H9 (cell line): ENCODE measurements at places on chromosomes 11 and 22.

GRCh38 chr11:120089036-120090001 lies 48.6 kb downstream of the TRIM29 start:
- 0 out of 2 replicates have a peak, but pooled peaks cover 3% of the 10 kb centered on the region for H3K4me1 ChIP-seq
- no peak overlapping the region for H3K27ac ChIP-seq
- no peak for DNase-seq
- no peak overlapping the region; the same call in 2 of the 3 replicates for H3K4me3 ChIP-seq
- no peaks in the 10 kb centered on the region for H3K27me3 ChIP-seq

GRCh38 chr11:2913019-2913431 lies 16.2 kb downstream of the PHLDA2 start:
- no peak overlapping the region for H3K27ac ChIP-seq
- H3K4me3 ChIP-seq = no peak overlapping the region
- H3K36me3 ChIP-seq = no peaks in the 10 kb centered on the region
- DNase-seq = no peak
- H3K27me3 ChIP-seq = no peaks in the 10 kb centered on the region
- no peaks in the 10 kb centered on the region for H3K4me1 ChIP-seq

- H3K27me3 ChIP-seq = no peaks in the 10 kb centered on the region
- no peak for DNase-seq
- no peak overlapping the region for H3K27ac ChIP-seq
- H3K4me3 ChIP-seq = no peak overlapping the region
- H3K36me3 ChIP-seq = no peaks in the 10 kb centered on the region
- peaks cover 3% of the 10 kb centered on the region; the same call in 1 of the 2 replicates for H3K4me1 ChIP-seq
Observed at GRCh38 chr11:35554491-35555437, 29.3 kb upstream of the PAMR1 start.

DNA sequence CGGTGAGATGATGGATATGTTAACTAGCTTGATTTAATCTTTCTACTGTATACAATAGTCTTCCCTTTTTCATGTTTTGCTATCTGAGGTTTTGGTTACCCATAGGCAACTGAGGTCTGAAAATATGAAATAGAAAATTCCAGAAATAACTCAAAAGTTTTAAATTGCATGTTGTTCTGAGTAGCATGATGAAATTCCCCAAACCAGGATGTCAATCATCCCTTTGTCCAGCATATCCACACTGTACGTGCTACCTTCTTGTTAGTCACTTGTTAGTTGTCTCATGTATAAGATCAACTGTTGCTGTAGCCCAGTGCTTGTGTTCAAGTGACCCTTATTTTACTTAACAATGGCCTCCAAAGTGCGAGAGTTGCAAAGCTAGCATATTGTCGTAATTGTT lies 21.2 kb upstream of the OR10W1 start:
- H3K27me3 ChIP-seq = no peaks in the 10 kb centered on the region
- H3K27ac ChIP-seq = no peak overlapping the region
- no peaks in the 10 kb centered on the region for H3K4me1 ChIP-seq
- no peaks in the 10 kb centered on the region for H3K36me3 ChIP-seq
- H3K4me3 ChIP-seq = no peak overlapping the region
- DNase-seq = no peak

DNA sequence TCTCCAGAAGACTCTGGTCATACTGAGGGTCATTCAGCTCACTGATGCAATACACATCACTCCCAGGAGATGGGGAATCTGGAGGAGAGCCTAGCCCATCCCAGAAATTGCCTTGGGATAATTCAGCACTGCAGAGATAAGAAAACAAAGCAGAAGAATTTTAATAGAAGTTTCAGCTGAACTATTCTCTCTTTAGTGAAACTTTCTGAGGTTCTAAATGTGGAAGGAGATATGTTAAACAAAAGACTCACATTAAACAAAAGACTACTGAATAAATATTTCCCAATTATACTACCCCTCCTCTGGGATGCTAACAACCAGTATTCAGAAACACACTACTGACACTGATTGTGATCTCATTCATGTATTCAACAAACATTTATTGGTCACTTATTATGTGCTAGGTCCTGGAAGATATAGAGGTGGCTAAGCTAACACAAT lies 47.8 kb downstream of the C2CD3 start:
- H3K4me3 ChIP-seq = no peak overlapping the region
- DNase-seq = no peak
- H3K27ac ChIP-seq = no peak overlapping the region
- no peaks in the 10 kb centered on the region for H3K27me3 ChIP-seq

- H3K4me3 ChIP-seq = no peak overlapping the region; the same call in 2 of the 3 replicates
- no peaks in the 10 kb centered on the region for H3K27me3 ChIP-seq
- H3K4me1 ChIP-seq = no peaks in the 10 kb centered on the region; the same call in 1 of the 2 replicates
- H3K36me3 ChIP-seq = 0 out of 2 replicates have a peak, but pooled peaks cover 5% of the 10 kb centered on the region
- no peak overlapping the region for H3K27ac ChIP-seq
Observed at GRCh38 chr11:126465573-126466188, 110.2 kb downstream of the ST3GAL4 start.

DNA sequence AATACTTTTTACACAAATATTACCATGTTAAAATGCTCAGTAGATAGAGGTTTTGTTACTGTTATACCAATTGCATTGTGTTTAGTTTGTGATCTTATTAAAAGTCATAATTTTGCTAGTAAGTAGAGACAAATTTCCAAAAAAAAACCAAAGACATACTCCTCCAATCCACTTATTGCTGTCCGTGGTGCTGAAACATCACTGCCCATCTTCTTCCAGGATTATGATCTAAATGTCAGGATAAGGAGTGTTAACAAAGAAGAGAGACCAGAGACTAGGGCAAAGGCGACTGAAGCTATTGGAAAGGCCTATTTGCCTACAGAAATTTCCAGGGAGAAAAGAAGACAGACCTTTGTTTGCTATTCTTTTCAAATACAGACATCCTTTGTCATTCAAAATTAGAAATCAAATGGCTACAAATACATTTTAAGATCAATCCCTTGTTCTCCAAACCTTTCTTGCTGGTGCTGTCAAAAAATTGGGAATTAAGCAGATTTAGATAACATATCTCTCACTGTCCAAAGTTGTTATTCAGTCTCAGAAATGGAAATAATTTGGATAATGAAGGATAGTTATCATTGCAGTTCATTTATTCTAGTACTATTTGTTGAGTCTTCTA lies 199.7 kb downstream of the C11orf91 start:
- DNase-seq = no peak
- H3K36me3 ChIP-seq = no peaks in the 10 kb centered on the region
- H3K27ac ChIP-seq = no peak overlapping the region
- H3K4me3 ChIP-seq = no peak overlapping the region
- no peaks in the 10 kb centered on the region for H3K27me3 ChIP-seq

- no peaks in the 10 kb centered on the region for H3K36me3 ChIP-seq
- DNase-seq = no peak
- H3K4me1 ChIP-seq = no peaks in the 10 kb centered on the region; the same call in 1 of the 2 replicates
- no peak overlapping the region for H3K27ac ChIP-seq
Observed at GRCh38 chr11:126366064-126366822, 10.8 kb downstream of the ST3GAL4 start.

DNA sequence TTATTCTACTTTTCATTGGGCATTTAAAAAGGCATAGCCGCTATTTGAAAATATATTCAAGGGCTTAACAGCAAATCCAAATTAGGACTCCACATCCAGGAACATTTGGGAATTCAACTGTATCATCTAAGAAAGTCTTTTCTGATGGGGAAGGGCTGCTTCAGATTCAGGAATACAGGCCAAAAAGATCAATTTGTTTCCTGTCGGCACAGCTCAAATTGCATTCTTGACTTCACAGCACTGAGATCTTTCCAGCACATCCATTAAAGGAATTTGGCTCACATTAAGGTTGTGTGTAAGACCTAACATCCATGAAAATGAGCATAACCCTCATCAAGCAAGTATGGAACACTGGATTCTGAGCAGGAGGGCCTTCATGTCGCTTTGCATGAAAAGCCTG lies 1169.5 kb upstream of the CCDC90B start:
- no peak for DNase-seq
- H3K36me3 ChIP-seq = no peaks in the 10 kb centered on the region
- no peak overlapping the region for H3K27ac ChIP-seq
- H3K27me3 ChIP-seq = no peaks in the 10 kb centered on the region
- no peak overlapping the region for H3K4me3 ChIP-seq

DNA sequence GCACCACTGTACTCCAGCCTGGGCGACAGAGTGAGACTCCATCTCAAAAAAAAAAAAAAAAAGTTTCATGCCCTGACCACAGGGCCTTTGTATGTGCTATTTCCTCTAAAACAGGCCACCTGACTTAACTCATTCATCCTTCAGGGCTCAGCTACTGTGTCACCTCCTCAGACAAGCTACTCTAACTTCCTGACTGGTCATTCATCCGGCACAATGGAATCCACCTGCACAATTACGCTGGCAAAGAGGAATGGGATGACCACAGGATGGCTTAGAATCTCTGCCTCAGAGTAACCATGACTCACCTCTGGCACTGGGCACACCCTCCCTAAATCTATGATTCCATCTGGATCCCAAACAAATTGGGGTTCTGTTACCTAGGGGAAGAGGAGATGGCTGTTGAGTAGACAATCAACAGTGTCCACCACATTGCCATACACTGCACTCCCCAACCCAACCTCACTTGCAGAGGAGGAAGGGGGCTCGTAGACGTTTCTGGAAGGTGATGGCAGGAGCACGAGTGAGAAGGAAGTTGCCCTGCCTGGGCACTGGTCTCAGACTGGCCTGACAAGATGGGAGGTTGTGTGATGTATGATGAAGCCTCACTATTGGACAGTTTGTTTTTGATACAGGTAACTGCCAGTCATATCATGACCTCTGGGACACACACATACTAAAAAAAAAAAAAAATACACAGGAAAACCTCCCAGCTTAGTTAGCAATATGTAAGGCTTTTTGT lies 22.8 kb upstream of the HMOX1 start:
- no peaks in the 10 kb centered on the region; the same call in 1 of the 2 replicates for H3K4me1 ChIP-seq
- no peak overlapping the region for H3K4me3 ChIP-seq
- no peak overlapping the region for H3K27ac ChIP-seq
- DNase-seq = no peak

- H3K36me3 ChIP-seq = no peaks in the 10 kb centered on the region
- H3K4me3 ChIP-seq = no peak overlapping the region
- no peaks in the 10 kb centered on the region for H3K4me1 ChIP-seq
Observed at GRCh38 chr11:64003807-64004589, 17.8 kb downstream of the OTUB1 start.

DNA sequence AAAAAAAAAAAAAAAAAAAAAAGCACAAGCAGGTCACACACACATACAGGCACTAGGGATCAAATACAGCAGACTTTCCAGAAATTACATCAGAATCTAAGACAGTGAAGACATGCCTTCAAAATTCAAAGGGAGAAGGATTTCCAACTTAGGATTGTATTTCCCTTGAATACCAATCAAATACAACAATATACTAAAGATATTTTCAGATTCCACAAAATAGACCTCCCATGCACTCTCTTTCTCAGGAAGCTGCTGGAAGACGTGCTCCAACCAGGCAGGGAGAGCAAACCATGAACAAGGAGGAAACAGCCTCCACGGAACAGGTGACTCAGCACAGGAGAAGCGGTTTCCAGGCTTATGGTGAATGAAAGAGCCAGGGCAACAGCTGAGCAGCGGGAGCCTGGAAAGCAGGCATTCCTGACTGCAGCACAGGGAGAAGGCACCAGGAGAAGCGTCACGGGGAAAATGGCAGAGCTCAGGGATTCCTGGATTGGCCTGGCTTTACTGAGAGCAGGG lies 32.0 kb downstream of the TMEM184B start:
- DNase-seq = peak; percentile 92
- H3K36me3 ChIP-seq = peaks cover 12% of the 10 kb centered on the region; the same call in 2 of the 3 replicates
- peak overlapping the region; percentile 71 for H3K27ac ChIP-seq
- H3K27me3 ChIP-seq = no peaks in the 10 kb centered on the region

DNA sequence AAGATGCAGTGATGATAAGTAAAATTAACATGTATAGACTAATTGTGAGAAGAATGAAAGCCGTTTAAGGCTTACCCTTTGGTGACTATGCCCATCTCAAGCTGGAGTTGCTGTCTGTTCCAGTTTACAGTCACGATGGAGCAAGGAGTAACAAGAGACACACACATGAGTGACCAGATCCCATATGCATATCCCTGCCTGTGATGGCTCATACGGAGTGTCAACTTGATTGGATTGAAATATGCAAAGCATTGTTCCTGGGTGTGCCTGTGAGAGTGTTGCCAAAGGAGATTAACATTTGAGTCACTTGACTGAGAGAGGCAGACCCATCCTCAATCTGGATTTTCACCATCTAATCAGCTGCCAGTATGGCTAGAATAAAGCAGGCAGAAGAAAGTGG lies 786.8 kb downstream of the FAM181B start:
- no peaks in the 10 kb centered on the region for H3K4me1 ChIP-seq
- no peaks in the 10 kb centered on the region for H3K36me3 ChIP-seq
- H3K27ac ChIP-seq = no peak overlapping the region
- no peak overlapping the region for H3K4me3 ChIP-seq
- no peaks in the 10 kb centered on the region for H3K27me3 ChIP-seq
- DNase-seq = no peak

DNA sequence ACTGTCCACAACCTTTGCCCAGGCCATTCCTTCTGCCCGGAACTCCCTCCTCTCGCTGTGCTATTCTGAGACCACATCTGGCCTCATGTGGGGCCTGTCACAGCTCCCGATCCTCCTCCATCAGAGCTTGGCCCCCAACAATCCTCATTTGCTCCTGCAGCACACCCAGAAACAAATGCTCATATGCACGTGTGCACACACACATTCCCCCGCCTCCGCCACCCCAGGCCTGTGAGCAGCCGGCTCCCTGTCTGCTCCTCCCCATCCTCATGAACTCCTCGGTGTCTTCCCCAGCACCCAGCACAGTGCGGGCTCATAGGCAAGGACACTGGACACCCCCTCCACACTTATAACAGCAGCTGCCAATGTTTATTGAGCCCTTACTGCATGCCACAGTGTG lies 29.7 kb upstream of the PICK1 start:
- H3K36me3 ChIP-seq = no peaks in the 10 kb centered on the region
- DNase-seq = no peak
- no peaks in the 10 kb centered on the region for H3K4me1 ChIP-seq
- H3K4me3 ChIP-seq = no peak overlapping the region
- no peak overlapping the region for H3K27ac ChIP-seq

- no peak for DNase-seq
- H3K27ac ChIP-seq = no peak overlapping the region
- H3K4me3 ChIP-seq = no peak overlapping the region
- H3K27me3 ChIP-seq = no peaks in the 10 kb centered on the region
- no peaks in the 10 kb centered on the region for H3K4me1 ChIP-seq
Observed at GRCh38 chr11:88348870-88349269, 11.3 kb upstream of the CTSC start.

DNA sequence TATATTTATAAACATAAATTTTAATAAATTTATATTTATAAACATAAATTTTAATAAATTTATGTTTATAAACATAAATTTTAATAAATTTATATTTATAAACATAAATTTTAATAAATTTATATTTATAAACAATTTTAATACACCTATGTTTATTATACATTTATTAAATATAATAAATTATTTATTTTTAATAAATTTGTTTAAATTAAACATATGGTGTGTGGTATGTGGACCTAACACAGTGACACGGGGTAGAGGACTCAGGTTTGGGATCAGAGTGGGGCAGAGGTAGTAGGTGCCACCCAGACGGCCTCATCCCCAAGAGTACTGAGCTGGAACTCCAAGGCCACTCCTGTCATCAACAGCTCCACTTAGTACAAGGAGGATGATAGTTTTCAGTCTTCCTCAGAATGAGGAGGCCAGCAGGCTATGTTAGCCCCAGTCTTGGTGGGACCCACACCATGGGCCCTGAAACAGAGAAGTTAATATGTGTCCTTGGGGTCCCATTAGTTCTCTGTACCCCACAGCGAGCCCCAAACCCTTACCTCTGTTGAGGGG lies 46.7 kb upstream of the BID start:
- H3K4me1 ChIP-seq = no peaks in the 10 kb centered on the region
- no peak for DNase-seq
- no peaks in the 10 kb centered on the region for H3K27me3 ChIP-seq
- H3K36me3 ChIP-seq = no peaks in the 10 kb centered on the region
- H3K27ac ChIP-seq = no peak overlapping the region
